Stimulated activated CD8-positive, alpha-beta memory T cell treated with anti-CD3 and anti-CD28 coated beads, Interleukin-2, amount 100 ng/mL, for 48 hours (primary cell): ENCODE measurements at places on chromosomes 4 and X.

DNA sequence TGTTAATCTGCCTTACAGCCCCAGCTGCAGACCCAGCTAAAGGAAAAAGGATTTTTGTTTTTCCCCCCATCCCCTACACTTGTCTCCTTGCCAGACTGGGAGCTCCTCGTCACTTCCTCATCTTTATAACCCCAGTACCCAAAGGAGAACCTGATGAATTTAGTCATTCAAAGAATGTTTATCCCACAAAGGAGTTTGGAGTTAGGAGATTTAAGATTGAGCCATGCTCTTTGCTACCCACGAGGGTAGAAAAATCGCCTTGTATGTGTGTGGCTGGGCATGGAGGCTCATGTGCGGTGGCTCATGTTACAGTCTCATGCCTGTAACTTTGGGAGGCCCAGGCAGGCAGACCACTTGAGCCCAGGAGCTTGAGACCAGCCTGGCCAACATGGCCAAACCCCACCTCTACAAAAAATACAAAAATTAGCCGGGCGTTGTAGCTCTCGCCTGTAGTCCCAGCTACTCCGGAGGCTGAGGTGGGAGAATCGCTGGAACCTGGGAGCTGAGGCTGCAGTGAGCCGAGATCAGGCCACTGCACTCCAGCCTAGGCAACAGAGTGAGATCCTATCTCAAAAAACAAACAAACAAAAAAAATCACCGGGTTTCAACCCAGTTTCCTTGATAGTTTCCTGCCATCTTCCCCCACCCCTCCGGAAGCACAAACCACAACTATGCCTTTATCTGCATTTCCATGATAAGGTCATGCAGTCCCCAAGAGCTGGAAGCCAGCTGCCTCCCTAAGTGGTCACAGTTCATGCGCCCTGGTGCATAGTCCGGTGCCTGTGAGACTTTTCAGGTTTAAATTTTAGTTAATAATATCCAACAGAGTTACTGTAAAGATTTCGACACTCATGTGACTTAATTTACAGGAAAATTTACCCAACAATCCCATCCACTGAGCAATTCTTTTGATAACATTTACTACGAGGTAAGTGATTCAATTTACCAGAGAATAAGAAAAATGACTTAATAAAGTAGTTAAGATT is 1.5 kb downstream of the CFAP97 start:
- DNase-seq = no peak

- no peak for DNase-seq
Observed at GRCh38 chr4:179747218-179747910, 2305.1 kb upstream of the AGA start.

- DNase-seq = no peak
Observed at GRCh38 chr4:146633471-146633800, 5.3 kb upstream of the POU4F2 start.

DNA sequence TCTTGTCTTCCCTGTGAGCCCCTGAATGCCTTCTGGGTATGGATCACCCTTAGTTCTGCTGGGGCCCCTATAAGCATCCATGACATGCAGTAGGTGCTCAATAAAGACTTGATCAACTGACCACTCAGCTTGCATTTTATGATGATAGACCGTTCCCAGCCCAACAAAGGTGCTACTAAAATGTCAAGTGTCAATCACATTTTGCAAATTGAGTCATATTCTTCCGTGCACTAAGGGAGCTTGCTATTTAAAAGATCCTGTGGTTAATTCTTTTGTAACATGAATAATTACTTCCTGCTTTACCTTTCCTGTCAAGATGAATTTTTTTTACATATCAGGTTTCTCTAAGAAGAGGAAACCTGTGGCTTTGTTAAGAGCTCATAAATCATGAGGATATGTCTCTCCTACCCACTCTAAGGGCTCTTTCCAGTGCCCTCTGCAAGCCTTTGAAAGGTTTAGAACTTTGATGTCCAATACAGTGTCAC is 47.6 kb downstream of the SH3KBP1 start:
- DNase-seq = no peak

GRCh38 chrX:20218836-20219505 is 47.7 kb downstream of the RPS6KA3 start:
- no peak for DNase-seq

GRCh38 chrX:46572340-46572936 is 1.1 kb upstream of the CHST7 start:
- DNase-seq = peak; percentile 26

- no peak for DNase-seq
Observed at GRCh38 chr4:103073792-103074438, 2.6 kb downstream of the SLC9B2 start.

DNA sequence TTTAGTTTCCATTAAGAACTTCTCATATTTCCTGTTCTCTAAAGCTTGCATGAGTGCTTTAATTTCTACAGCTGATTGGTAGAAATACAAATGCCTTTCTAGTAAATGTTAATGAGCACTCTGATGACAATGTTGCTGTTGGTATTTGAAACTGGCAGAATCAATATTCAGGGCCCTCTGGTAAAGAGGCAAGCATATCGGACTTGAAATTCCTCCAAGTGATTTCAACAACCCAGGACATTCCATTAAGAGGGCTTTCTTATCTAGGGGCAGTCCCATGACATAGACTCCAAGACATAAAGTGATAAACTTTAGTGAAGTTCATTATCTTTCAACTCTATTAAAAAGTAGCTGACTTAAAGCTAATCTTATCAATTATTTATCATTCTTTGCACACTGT is 83.1 kb upstream of the VCX start:
- no peak for DNase-seq

DNA sequence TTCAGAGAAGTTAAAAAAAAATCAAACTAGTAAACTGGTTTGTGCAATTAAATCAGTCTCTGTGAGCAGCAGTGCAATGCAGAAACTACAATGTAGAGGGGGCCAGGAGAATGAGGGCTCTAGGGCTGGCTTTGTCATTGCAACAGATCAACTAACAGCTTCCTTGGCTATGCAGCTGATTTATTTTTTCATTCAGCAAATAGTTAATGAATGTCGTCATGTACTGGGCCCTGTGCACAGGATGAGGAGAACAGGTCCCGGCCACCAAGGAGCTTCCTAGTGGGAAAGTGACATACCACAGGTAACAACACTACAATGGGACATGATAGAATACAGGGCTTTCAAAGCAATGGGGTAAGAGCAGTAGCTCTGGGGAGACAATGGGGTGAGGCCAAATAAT is 190.1 kb downstream of the NSUN7 start:
- DNase-seq = no peak

GRCh38 chr4:175071123-175071522 is 153.0 kb downstream of the ADAM29 start:
- no peak for DNase-seq

GRCh38 chrX:113510586-113510985 is 670.0 kb upstream of the AMOT start:
- no peak for DNase-seq

DNA sequence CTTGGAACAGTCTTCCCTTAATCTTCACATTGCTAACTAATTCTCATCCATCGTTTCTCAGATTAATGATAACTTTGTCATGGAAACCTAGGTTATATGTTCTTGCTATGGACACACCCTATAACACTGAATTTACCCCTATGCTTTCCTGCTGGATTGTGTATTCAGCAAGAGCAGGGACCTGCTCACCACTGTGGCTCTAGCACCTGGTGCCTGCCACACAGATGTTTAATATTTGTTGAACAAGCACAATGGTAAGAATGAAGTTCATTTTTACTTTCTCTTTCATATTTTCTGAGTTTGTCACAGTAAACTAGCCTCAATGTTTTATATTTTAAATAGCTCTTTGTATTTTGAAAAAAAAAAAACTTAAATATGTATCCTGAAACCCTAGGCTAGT is 734.0 kb upstream of the DIAPH2 start:
- DNase-seq = no peak

GRCh38 chr4:16157609-16158503 is 68.4 kb downstream of the TAPT1 start:
- DNase-seq = no peak
